PC-9 (cell line): ENCODE measurements at places on chromosomes 7 and 10. TPM values are rescaled to one million over a fixed set of nuclear protein-coding genes. Genes with fewer than 3 reads are reported as not detected.

Gene RPP38
- total RNA-seq: 15.9 and 16.9 TPM in 2 replicates

Gene UPK3BL2
- 24.3 and 36.8 TPM in 2 replicates for total RNA-seq

Gene SPDYE5
- not detected in 2 replicates for total RNA-seq

DNA sequence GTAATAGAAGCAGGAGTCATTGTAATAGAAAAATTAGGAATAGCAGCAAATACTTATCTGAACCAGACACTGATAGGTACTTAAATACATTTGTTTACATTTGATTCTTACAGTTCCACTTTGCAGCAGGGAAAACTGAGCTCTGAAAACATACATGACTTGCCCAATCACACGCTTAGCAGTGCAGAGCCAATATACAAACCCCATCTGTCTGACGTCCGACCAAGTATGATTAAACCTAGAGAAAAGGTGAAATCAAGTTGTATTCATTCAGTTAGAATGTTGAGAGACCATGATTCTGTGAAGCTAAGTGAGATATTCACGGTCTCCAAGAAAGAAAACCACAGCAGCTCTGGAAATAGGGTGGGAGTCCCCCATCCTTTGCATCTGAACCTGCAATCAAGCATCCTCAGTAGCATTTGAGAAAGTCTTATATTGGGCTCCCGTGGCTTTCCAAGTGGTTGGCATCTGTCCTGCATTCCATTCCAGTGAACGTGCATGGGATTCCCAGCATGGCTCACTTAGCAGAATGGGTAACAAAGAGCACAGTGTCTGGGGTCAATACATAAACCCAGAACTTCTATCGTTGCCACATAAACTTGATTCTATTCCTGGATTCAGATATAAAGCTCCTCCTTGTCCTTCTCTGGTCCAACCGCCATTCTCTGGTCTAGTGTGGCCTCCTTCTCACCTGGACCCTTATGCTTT lies 148.7 kb upstream of the RSU1 start:
- DNase-seq: peak; percentile 73

DNA sequence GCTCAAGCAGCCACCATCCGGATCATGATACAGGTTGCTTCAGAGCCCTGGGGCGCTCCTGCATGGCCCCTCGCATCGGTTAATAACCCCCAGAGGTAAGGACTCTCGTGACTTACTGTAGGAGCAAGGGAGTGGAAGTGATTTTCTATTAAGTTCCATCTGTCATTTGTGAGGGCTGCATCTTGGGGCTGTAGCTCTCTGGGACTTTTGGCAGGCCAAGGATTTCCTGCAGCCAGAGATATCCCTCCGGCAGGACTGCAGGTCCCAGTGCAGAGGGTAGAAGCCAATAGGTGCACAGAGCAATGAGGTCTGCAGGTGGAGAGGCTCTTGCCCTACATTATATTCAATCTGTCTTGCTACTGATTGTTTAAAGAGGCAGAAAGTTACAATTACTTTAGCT lies 356.8 kb upstream of the ADARB2 start:
- DNase-seq: no peak

GRCh38 chr10:127364034-127364433 lies 167.6 kb upstream of the INSYN2A start:
- no peak for DNase-seq

DNA sequence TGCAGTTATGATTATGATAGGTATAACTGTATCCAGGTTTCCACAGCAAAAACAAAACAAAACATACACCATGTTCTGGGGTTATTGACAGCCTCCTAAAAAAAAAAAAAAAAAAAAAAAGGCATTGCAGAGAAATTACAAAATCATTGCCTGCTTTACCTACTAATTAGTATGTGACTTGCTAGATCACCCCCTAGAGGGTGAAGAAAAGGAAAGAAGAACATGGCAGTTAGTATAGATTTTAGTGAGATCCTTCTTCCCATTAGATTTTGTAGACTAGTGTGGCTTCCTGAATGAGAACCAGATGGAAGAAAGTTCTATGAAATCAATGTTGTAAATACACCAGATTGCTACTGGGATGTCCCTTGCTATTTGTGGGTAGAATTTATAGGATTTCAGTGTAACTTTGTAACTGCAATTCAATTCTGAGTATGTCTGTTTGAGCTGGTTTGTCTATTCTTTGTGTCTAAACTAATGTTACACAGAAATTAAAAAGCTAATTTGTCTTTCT lies 24.0 kb upstream of the AGBL3 start:
- no peak for DNase-seq

GRCh38 chr7:15236952-15237351 lies 324.9 kb downstream of the AGMO start:
- no peak for DNase-seq

DNA sequence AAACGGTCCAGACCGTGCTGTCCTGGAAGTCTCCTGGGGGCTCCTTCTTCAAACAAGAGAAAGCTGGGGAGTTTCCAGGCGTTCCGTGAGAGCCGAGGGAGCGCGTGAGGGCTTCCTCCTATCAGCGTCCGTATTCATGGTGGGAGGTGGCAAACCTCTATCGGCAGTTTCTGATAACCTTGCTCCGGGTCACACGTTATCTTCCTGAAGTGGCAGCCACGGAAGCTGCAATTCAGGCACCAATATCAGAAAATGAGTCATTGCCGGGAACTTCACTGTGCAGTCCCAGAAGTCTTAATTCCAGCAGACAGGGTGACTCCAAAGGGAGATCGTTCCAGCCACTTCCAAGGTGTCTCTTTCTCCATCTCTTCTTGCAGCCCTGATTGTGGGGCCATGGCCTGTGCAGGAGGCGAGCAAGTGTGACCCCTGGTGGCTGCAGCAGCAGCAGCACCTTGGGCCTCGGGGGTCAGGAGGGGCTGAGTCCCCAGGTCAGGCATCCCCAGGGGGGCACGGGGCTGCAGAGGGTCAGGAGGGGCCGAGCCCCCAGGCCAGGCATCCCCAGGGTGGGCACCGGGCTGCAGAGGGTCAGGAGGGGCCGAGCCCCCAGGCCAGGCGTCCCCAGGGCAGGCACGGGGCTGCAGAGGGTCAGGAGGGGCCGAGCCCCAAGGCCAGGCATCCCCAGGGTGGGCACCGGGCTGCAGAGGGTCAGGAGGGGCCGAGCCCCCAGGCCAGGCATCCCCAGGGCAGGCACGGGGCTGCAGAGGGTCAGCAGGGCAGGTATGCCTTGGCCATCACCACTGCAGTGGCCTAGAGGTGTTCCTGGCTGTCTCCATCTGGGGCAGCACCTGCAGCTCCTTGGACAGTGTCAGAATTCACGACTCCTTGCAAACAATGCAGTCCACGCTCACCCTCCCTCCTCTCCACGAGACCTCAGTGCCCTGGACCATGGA lies 538.7 kb downstream of the DNAJB6 start:
- peak; percentile 18 for DNase-seq

- no peak for DNase-seq
Observed at GRCh38 chr10:60911216-60911615, 32.8 kb downstream of the RHOBTB1 start.

DNA sequence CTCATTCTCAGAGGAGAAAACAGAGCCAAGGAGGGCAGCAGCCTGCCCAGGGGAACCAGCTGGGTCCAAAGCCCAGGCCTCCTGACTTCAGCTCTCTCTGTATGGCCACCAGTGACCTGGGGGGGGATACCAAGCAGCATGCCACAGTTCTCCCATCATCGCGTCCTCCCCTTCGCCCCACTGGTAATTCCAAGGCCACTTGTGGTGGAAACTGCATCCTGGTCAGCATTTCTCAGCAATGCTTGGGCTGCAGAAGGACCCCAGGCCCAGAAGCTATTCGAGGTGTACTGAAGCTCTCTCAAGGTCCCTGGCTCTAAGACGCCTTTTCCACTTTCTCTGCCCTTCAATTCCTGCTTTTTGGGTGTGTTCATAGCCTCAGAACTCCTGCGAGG lies 27.1 kb downstream of the BTBD16 start:
- no peak for DNase-seq

- DNase-seq: no peak
Observed at GRCh38 chr10:6082496-6083395, 6.1 kb upstream of the RBM17 start.

- DNase-seq: no peak
Observed at GRCh38 chr7:94382132-94382531, 12.6 kb upstream of the COL1A2 start.
